ENCODE measurements at places on chromosomes 4 and X.

GRCh38 chr4:165136529-165136928 lies 23.9 kb upstream of the TMEM192 start:
- no peak for DNase-seq

DNA sequence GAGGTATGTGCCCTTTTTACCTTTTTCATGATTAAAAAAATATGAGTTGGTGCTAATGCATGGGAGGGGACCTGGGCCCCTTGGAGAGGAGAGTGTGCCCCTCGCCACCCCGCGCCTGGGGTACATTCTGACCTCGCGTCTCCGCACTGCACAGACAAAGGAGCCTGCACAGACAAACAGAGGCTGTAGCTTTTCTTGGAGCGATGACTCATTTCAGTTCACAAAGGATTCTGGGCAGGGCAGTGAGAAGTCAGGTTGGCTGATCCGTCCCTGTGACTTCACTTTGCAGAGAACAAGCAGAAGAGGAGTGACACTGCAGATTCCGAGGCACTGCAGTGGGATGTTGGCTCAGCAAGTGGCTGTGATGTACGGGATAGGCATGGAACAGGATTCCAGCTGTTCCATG lies 82.9 kb downstream of the STOX2 start:
- peak; percentile 97 for DNase-seq

DNA sequence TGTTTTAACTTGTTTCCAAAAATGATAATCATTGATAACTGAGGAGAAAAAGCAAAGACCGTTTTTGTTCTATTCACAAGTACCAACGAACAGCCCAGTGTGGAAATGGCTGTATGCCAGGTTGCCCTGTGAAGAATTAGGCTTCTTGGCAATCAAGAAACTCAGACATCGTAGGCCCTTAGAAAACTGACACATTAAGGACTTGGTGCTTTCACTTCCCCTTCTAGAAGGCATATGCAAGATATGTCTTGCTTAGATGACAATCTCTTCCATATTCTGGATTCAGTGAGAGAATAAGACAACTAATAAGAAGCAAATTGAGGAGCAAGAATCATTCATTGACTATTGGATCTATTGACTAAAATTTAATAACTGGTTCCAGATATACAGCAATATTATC lies 56.6 kb downstream of the ANAPC10 start:
- DNase-seq, result no peak

DNA sequence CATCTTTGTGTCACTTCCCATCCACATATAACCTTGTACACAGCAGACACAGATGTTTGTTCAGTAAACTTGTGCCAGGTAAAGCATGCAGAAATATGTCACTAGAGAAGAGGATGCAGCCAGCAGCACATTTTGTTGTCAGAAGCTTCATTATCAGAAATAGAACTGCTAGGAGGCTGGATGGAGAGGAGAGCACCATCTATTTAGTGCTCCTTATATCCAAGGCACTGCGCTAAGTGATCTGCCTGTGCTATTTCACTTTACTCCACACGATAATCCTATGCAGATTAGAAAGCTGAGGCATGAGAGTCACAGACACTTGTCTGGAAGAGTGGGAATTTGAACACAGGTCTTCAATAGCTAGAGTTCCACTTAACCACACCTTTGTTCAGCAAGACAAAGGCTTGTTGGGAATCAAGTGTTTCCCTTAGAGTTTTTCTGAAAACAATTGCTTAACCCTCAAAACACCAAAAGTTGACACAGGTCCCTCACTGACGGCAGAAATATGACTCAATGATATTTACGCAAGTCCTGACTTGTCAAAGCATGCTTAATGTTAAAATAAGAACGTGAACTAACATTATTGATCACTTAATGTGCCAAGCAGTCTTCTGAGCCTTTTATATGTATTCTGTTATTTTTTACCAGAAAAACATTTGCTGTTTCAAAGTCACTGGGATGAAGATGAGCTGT lies 1.2 kb upstream of the QDPR start:
- no peak for DNase-seq

GRCh38 chr4:18021470-18021719 lies 160 bp downstream of the LCORL start:
- no peak for DNase-seq

DNA sequence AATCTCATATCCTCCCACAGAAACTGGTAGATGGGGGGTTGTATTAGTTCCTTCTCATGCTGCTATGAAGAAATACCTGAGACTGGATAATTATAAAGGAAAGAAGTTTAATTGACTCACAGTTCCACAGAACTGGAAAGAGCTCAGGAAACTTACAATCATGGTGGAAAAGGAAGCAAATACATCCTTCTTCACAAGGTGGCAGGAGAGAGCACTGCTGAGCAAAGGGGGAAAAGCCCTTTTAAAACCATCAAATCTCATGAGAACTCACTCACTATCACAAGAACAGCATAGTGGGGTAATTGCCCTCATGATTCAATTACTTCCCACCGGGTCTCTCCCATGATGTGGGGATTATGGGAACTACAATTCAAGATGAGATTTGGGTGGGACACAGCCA lies 250.5 kb upstream of the GPRIN3 start:
- no peak for DNase-seq

DNA sequence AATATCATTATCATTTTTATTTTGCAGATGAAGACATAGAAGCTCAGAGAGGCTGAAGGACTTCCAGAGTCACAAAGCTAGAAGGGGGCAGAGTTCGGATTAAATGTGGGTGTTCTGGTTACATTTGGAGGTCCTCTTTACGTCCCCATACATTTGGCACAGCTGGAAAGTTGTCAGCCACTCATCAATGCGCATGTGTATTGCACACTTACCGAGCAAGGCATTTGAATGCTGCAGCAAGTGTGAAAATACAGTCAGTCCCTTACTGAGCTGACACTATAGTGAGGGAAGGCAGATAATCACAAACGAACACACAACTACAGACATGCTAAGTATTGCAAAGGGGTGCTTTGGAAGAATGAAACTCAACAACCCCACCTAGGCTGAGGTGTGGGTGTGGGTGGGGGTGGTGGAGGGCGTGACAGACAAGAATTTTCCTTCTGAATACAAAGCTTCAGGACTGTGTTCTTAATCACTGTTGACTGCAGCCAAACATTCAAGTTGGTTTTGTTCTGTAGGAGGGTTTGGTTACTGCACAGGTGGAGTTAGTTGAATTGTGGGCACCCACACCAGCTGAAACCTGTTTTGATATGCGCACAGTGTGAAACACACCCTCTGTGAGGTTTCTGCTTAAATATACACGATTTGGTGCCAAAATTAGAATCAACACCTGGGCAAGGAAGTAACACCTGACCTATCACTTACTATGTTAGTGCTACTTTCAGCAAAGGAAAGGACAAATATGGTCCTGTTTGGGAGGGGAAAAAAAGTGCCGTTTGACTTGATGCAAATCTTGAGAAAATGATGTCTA lies 72.4 kb downstream of the COQ2 start:
- DNase-seq, result no peak

DNA sequence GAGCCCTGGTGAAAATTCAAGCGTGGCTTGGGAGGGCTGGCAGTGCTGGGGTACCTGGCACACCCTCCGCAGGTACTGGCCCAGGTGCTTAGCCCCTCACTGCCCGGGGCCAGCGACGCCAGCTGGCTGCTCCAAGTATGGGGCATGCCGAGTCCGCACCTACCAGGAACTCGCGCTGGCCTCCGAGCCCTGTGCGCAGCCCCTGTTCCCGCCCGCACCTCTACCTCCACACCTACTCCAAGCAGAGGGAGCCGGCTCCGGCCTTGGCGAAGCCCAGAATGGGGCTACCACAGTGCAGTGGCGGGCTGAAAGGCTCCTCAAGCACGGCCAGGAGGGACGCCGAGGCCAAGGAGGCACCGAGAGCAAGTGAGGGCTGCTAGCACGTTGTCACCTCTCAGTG lies 14.9 kb upstream of the DHX15 start:
- DNase-seq, result no peak

- no peak for DNase-seq
These were observed 22.5 kb upstream of the MSANTD1 start for GRCh38 chr4:3226467-3226866.

GRCh38 chrX:120136840-120137239 lies 21.1 kb upstream of the RHOXF1 start:
- no peak for DNase-seq

DNA sequence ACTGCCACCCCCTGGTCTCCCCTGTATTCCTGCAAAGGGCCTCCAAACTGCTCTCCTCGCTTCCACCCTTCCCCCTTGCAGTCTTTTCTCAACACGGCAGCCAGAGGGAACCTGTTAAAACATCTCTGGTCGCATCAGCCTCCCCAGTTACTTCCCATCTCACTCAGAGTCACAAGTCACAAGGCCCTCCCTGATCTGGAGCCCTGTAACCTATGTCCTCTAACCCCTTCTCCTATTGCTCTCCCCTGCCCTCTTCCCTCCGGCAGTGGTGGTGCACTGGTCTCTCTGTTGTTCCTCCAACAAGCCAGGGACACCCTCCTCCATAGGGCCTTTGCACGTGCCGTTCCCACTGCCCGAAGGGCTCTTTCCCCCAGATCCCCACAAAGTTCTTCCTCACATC lies 73.2 kb downstream of the SH3KBP1 start:
- no peak for DNase-seq

- DNase-seq, result no peak
These were observed 66.5 kb downstream of the ADRA2C start for GRCh38 chr4:3832536-3833220.

- no peak for DNase-seq
These were observed 52.8 kb downstream of the REPS2 start for GRCh38 chrX:16999275-16999674.

DNA sequence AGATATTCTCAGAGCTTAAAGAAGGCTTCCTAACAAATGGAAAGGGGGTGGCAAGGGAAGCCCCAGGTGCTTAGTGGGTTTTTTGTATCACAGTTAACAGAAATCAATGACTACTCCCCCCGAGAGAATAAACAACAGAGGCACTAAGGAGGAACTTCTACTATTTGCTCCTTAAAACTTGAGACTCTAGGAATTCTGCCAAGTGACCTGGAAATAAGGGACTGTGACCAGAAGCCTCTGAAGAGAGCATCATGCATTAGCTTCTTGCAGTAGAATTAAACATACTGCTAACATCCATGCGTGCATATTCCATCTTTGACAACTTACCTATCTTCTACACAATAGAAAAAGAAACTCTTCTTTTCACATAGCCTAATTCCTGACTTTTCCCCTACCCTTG lies 86.8 kb downstream of the CAMK2D start:
- DNase-seq, result no peak

- DNase-seq, result no peak
These were observed 36.3 kb downstream of the PIGG start for GRCh38 chr4:535181-535923.

GRCh38 chr4:48693856-48694574 lies 86.1 kb downstream of the FRYL start:
- no peak for DNase-seq

- no peak for DNase-seq
These were observed 126.0 kb upstream of the LDB2 start for GRCh38 chr4:17024425-17024824.

- no peak for DNase-seq
These were observed 168.4 kb upstream of the GK2 start for GRCh38 chr4:79576429-79576753.

GRCh38 chr4:150069353-150069752 lies 8.9 kb upstream of the DCLK2 start:
- no peak for DNase-seq

DNA sequence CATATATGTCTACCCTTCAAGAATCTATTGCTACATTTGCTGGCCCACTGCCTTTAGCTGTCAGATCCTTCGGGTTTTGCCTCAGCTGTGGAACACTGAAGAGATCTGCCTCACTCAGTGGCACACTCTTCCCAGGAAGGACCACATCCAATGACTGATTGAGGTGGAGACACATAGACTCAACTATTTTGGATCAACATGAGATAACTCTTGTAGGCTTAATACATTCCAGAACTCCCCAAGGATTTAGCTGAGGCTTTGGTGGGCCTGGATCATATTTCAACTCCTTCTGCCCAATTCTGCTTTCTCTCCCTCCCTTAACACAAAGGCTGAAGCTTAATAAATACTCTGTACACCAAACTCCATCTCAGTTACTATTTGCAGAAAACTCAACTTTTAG lies 100.5 kb downstream of the CORIN start:
- DNase-seq, result no peak

DNA sequence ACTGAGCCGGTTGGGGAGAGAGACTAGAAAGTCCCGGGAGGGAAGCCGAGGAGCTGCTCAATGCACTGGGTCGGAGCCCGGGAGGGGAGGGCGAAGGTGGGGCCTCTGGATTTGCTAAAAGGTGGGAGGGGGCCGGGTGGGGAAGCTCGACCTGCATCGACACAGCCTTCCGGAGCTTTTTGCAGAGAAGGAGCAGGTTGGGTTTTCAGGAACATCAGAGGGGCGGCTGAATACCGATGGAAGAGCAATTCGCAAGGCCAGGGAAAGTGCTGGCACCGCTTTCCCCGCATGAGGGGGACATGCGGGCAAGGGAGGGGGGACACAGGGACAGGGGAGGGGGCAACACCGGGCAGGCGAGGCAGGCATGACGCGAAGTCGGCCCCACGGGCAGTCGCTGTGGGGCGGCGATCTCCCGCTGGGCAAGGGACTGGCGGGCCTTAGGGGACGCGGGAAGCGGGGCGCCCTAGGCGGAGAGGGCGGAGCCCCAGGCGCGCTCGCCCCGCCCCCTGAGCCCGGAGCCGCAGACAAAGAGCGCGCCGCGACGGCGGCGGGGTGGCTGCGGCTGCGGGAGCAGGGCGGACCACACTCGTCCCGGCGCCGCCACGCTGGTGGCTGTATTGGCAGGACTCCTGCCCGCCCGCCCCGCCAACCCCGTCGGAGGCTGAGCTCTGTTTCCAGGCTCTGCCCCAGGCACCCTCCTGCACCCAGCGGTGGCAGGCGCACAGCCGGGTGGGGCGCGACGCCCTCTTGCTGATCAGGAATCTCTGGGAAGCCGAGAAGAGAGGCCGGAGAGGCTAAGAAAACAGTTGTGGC lies 11.6 kb downstream of the PDZD4 start:
- peak; percentile 72 for DNase-seq

GRCh38 chr4:3267576-3268394 lies 18.8 kb downstream of the MSANTD1 start:
- DNase-seq, result peak; percentile 67

GRCh38 chr4:19945979-19946380 lies 305.7 kb upstream of the SLIT2 start:
- no peak for DNase-seq

GRCh38 chrX:5417381-5417780 lies 811.3 kb downstream of the NLGN4X start:
- no peak for DNase-seq

DNA sequence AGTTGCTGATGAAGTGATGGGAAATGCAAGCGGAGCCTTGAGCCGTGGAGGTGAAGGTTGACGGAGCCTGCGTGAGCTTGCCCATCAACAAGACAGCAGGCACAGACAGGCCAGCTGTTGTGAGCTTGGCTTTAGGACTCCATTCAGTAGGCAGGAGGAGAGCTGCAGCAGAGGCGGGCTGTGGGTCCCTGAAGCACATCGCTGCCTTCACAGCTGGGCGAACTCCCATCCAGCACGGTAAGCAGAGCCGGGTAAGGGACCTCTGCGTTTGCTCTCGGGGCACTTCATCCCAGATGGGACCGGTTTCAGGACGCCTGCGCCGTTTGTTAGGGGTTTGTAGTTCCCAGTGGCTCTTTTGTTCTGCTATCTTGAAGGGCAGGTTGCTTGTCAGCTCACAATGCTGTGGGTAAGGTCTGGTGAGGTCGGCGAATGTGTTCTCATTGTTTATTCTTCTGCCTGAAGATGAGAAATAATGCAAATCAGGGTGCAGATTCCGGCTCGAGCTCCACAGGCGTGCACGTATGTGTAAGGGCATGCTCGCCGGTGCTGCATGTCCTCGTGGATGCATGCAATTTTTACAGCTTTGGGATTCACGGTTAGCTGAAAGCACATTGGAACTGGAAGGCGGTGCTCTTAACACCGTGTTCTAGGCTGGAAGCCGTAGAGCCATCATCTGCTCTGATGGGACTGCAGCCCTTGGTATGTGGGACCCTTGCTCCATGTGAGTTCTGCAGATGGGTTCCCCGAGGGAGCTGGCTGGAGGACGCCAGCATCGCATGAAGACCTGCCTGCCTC lies 54.6 kb upstream of the CLDN34 start:
- DNase-seq, result no peak
